ENCODE measurements at places on chromosomes 13 and 19.
A peak's percentile ranks its signal among the peaks of the same experiment; 100 is the strongest.

- DNase-seq = peak; percentile 13
These were observed 420.4 kb upstream of the GPC6 start for GRCh38 chr13:92806215-92806614.

DNA sequence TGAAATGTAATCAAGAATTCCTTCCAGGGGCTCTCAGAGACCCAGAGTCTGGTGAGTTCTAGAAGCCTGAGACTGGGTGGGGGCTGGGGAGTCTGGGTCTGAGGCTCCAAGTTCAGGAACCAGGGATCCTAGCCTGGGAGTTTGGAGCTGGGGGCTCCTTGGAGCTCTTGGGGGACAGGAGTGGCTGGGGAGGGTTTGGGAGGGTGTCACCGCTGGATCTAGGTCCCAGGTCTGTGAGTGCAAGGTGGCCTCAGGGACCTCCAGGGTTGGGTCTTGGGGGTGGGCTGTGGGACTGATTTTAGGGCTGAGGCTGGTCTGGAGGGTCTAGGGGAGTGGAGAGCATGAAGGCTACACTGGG lies 1.1 kb downstream of the SYCN start:
- DNase-seq = no peak

DNA sequence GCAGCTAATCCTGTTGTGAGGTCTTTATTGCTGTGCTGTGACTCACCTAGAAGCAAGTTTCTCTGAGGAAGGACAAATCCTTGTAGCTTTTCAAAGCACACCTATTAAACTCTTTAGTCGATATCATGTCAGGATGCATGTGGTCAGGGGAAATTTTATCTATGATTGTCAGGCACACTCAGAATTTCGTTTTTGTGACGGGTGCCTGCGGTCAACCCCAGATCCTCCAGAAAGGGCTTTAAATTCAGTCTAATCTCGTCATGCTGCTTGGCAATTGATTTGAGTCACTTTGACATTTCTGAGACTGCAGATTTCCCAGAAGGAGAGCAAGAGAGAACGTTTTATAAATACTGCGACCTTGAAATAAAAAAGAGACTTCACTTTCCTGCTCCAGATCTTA lies 316.9 kb downstream of the FGF9 start:
- DNase-seq = no peak

DNA sequence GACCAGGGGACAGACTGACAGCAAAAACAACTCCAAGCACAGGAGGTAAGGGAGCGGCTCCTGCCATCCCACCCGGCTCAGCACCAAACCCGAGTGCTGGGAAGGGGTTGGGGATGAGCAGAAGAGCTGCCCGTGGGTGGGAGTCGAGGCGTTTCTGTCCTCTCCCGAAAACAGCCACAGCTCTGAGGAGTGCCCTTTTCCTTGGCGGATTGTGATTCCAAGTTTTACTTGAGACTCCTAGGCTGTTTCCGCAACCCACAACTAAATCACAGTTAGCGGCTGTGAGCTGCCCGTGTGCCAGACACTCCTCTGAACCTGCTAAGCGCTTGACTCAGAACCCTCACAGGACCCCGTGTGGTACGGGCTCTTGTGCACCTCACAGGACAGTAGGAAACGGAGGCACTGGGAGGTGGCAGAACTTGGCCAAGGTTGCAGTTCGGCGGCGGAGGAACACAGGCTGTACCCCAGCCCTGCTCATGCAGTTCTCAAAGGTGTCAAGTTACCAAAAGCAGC lies 21.4 kb downstream of the CFAP97D2 start:
- DNase-seq = peak; percentile 5

- peak; percentile 60 for DNase-seq
These were observed 792 bp upstream of the LENG8 start for GRCh38 chr19:54448040-54448773.

GRCh38 chr13:74135326-74136083 lies 1.3 kb upstream of the KLF12 start:
- peak; percentile 84 for DNase-seq

- DNase-seq = no peak
These were observed 104.4 kb upstream of the PRR20A start for GRCh38 chr13:57036290-57036689.

- DNase-seq = no peak
These were observed 38.9 kb downstream of the ALOX5AP start for GRCh38 chr13:30774214-30774730.

DNA sequence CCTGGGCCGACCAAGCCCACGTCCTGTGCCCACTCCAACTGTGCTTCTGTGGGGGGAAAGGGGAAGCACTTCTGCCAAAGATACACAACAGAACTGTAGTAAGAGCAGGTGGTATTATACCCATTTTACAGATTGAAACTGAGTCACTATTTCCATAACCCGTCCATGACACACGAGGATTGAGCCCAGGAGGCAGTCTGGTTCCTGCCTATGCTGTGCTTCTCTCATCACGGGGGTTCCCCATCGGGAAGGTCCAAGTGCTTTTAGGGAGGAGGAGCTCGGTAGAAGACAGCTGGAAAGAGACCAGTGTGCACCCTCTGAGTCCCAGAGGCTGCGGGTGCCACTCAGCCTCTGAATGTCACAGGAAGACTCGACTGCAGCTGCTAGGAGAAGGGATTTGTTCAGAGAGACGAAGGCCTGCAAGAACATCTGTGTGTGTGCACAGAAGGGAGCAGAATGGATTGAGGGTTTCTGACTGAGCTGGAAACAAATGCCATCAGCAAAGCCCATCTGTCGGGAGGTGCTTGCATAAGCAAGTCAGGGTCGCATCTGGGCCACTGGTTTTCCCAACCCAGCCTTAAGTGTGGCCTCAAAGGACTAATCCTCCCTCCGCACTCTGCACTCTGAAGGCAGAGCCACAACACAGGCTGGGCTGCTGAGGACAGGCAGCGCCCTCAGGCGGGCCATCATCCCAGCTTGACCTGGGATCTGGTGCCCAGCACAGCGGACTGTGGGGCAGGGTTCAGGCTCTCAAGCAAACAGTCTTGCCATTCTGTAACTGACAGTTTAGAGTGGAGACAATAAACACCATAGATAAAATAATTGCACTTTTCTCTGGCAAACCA lies 150.0 kb downstream of the DPF1 start:
- DNase-seq = no peak

DNA sequence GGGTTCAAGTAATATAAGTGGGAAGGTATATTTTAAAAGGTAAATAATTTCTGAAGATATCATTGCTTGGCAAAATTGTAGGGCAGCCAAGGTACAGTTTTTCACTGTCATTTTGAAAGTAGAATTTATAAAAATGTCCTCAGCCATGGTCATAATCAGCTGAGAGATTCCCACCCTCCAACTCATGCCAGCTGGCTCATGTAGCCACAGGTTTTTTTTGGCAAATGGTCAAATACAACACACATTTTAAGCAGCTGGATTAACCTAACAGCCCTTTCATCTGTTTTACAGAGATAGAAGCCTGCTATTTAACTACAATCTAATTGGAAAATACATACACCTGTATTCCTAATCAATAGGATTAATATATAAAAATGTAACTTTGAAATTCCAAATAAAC lies 619.2 kb upstream of the SGCG start:
- no peak for DNase-seq

GRCh38 chr19:16376649-16377048 lies 52.0 kb downstream of the KLF2 start:
- no peak for DNase-seq

All from fibroblast of skin of scalp (primary cell).